ENCODE measurements at places on chromosomes 3 and 15.

- no peak for DNase-seq
Measured at GRCh38 chr3:61518590-61518989, 42.8 kb upstream of the PTPRG start.

DNA sequence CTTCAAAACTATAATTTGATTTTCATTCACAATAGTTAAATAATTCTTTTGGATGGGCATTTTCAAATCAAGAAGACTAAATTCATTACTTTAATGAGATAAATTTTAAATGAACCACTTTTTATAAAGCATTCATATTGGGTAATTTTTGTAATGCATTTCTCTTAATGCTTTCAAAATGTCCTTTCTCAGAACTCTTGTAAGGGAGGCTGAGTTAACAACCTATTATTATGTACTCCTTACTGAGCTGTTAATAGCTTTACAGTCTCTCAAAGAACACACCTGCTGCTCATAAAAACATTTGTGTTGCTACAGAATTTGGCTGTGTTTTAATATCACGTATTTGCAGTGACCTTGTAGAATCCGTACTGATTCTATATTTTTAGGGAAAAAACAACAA is 334.0 kb upstream of the ARL6 start:
- no peak for DNase-seq

- DNase-seq, result no peak
Measured at GRCh38 chr3:53039376-53039752, 6.5 kb downstream of the SFMBT1 start.

- DNase-seq, result no peak
Measured at GRCh38 chr3:140913728-140914127, 27.9 kb upstream of the SLC25A36 start.

DNA sequence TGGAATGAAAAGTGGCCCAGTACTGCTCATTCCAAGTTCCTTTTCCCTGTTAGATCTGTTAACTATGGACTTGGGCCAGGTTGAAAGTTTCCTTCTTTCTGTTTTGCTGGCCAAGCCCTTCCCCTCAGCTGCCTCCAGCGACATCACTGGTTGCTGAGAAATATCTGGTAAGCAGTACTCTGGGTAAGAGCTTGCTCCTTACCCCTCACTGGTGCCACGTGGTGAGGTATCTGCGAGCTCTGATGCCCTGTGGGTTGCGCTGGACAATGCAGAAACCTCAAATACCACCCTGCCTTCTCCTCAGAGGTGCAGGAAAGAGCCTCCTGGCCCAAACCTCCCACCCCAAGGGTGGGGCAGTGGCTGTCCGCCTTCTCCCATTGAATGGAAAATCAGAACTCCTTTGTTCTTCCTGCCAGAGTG is 42.9 kb upstream of the APH1B start:
- no peak for DNase-seq

- DNase-seq, result no peak
Measured at GRCh38 chr15:52010633-52011595, 8.1 kb upstream of the MAPK6 start.

Data from substantia nigra (tissue), 51 donors.